ENCODE measurements at places on chromosomes 4 and X.

DNA sequence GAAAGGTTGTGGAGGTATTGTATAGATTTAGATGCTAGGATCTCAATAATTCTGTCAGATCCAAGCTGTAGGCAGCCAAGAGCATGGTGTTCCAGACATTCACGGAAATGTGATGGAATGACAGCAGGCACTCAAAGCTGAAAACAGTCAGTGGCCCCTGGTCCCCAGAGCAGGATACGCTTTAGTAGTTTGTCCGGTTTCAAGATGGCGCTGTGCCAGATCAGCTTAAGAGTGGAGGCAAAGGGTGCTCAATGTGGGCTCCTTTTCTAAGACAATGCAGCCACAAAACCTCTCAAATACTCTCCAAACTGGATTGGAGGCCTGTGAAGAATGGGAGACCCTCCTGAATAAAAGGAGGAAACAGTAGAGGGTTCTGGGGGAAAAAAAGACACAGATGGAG is 291.2 kb upstream of the HS3ST1 start:
- DNase-seq, result no peak

DNA sequence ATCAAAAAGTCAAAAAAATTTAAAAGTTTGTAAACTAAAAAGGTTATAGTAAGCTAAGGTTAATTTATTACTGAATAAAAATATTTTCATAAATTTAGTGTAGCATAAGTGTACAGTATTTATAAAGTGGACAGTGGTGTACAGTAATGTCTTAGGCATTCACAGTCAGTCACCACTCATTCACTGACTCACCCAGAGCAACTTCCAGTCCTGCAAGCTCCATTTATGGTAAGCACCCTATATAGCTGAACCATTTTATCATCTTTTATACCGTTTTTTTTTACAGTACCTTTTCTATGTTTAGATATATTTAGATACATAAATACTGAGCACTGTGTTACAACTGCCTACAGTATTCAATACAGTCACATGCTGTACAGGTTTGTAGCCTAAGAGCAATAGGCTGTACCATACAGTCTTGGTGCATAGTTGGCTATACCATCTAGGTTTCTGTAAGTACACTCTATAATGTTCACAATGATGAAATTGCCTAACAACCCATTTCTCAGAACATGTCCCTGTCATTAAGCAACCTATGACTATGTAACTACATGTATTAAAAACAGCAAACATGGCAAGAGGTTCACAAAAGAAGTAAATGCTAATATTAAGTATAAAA is 18.6 kb downstream of the ACSL4 start:
- no peak for DNase-seq

DNA sequence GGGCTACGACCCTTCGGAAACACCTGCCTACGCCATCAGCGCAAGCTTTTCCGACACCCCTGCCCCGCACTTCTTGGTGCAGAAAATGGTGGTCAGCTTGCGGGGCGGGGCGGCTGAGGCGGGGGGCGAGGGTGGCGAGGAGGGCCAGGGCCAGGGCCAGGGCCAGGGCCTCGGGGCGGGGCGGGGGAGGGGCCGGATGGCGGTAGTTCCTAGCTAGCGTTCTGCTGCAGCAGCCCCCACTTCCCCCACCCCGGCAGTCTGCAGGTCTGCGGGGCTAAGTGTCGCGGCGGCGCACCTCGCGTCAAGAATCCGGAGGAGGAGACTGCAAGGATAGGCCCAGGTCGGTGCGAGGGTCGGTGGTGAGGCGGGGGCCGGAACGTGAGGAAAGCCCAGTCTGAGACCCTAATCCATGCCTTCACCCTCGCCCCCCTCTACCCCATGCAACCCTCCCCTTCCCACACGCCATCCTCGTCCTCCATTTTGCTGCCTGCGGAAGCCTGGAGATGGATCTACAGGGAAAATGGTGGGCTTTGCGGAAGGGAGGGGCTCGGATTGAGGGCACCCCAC is 600 bp downstream of the BEX4 start:
- DNase-seq, result no peak

DNA sequence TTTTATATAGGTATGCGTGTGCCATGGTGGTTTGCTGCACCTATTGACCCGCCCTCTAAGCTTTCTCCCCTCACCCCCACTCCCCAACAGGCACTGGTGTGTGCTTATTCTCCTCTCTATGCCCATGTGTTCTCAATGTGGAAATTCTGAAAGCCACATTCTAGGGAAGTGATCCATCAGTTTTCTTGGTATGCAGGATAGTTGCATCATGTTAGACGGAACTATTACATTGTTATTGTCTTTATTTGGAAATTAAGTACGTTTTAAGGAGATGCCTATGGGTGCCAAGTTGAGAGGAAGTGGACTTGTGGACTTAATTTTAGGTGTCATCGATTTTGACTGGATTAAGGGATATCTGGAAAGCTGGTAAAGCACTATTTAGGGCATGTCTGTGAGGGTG is 204.6 kb downstream of the RBM46 start:
- DNase-seq, result no peak

- no peak for DNase-seq
These were observed 177.7 kb upstream of the PPARGC1A start for GRCh38 chr4:24067367-24068193.
